ENCODE measurements at places on chromosomes 3 and 15. TPM values are rescaled to one million over a fixed set of nuclear protein-coding genes. Genes with fewer than 3 reads are reported as not detected.

TRIM42 gene
- not detected for total RNA-seq

RTP3 gene
- total RNA-seq: not detected

RTP1 gene
- total RNA-seq: not detected

HYAL1 gene
- 0.17 TPM for total RNA-seq

SERF2 gene
- 681 TPM for total RNA-seq

GPR149 gene
- not detected for total RNA-seq

UBAP1L gene
- total RNA-seq: 2.3 TPM

DCP1A gene
- total RNA-seq: 15.8 TPM

NPAP1 gene
- total RNA-seq: not detected

P3H2 gene
- 174 TPM for total RNA-seq

MFN1 gene
- 54.0 TPM for total RNA-seq

DCBLD2 gene
- total RNA-seq: 350 TPM

EOMES gene
- 0.17 TPM for total RNA-seq

MASP1 gene
- 0.83 TPM for total RNA-seq

CAMK2N2 gene
- total RNA-seq: not detected

PAQR5 gene
- 0.66 TPM for total RNA-seq
